ENCODE measurements at places on chromosomes 5 and 9.

GRCh38 chr5:13955896-13956295 is 11.4 kb upstream of the DNAH5 start:
- no peak for DNase-seq

DNA sequence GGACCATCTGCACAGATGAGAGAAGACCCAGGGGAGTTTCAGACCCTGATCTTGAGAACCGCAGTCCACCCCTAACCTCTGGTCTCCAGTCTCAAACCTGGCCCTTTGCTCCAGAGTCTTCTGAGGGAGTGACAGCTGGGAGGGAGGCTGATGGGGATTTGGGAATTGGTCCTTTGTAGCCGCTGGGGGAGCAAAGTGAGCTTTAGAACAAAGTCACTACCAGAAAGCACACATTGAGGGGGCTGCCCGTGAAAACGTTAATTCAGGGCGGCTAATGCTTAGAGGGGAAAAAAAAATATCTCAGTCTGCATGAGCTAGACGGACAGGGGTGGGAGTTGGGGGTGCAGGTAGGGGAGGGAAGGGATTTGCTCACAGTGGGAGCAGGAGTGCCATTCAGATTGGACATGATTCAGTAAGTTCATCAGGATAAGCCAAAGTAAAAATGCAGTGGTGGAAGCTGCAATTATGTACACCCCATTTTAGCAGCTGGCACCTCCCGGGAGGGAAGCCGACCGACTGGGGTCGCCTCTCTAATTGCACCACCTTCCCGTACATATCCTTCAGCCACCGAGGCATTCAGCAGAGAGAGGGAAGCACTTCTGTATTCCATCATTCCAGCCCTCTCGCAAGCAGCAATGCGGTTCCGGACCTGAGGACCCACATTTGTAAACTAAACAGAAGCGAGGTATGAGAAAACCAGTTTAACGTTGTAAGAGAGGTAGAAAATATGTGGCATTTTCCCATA is 123.4 kb upstream of the RETREG1 start:
- no peak for DNase-seq

- no peak for DNase-seq
Measured at GRCh38 chr9:95740217-95741004, 135.1 kb upstream of the ERCC6L2 start.

DNA sequence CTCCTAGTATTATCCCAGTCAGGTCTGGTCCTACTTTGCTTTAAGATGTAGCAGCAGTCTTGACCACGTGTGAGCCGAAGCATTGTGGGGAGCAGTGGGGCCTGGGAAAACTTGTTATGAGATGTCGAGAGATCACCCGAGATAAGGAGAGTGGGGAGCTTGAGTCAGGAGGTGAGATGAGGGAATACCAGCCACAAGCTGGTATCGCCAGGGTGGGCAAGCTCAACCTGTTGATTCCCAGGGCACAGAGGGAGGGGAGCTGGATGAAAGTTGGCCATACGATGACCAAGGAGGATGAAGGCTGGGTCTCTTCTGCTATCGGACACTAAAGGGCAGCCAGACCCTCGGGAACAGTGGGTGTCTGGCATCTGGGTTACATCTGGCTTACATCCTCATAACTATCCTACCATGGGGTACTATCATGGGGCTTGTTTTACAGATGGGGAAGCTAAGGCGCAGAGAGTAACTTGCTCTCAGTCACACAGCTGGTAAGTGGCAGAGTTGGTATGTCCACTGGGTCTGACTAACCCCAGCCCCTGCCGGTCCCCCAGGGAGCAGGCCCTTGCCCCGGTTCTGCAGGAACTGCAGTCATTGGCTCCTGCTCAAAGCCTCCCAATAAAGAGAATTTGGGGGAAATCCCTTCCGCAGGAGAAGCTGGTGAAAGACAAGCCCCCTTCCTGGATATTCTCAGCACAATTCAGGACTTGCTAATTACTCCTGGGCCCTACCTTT is 13.4 kb upstream of the TIFAB start:
- DNase-seq: no peak

DNA sequence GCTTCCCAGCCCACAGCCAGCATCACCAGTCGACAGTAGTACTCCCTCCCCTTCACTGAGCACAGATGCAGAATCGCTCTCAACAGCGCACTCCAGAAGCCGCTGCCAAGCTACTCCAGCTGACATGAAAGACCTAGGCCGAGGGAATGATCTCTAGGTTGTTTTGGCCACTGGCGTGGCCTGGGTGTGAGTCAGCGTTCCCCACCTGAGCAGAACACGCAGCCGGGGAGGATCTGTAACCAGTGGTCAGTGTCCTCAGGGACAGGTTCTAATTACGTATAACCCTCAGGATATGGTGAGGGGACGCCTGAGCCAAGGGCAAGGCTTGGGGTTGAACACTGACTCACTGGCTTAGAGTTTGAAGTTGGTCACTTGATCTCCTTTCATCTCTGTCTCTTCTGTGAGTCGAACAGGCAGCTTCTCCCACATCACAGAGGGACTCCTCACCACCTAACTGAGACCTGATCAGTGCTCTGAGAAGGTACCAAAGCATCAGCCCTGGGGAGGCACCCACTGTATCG is 76.9 kb upstream of the IL17B start:
- DNase-seq: no peak
